Daoy (cell line): ENCODE measurements at places on chromosomes 11 and 22. TPM values are rescaled to one million over a fixed set of nuclear protein-coding genes. Genes with fewer than 3 reads are reported as not detected.

C22orf23 gene
- 3.4 TPM in 1 of 2 replicates, not detected in the other for total RNA-seq

- no peak for DNase-seq
These were observed 1458.6 kb downstream of the BRD1 start for GRCh38 chr22:48368975-48369525.

GRCh38 chr11:17343257-17343656 is 8.3 kb upstream of the NCR3LG1 start:
- DNase-seq, result no peak

CAVIN3 gene
- 173 and 189 TPM in 2 replicates for total RNA-seq

DNA sequence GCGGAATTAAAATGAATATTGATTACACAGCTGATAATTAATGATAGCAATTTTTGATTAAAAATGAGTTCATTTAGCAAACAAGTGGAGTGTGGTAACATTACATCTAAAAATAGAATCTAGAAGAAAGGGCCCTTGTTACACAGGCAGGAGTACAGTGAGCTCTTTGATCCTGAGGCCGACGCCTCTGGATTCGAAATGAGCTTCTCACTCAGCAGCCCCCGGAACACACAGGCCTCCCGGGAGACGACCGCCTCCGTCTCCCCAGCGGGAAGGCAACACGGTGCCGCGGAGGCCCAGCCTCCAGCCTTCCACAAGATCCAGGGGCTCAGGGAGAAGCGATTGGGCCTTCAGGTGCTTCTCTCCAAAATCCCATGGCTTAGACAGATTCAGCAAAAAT is 379.1 kb downstream of the BRD1 start:
- no peak for DNase-seq

GRCh38 chr11:776561-777287 is 563 bp downstream of the GATD1 start:
- DNase-seq, result peak; percentile 45

FAM180B gene
- total RNA-seq, result not detected in 2 replicates

OR4C15 gene
- not detected in 2 replicates for total RNA-seq

SYT9 gene
- total RNA-seq, result 1.8 and 2.0 TPM in 2 replicates

- no peak for DNase-seq
These were observed 35.4 kb downstream of the SLN start for GRCh38 chr11:107676336-107677057.

- no peak for DNase-seq
These were observed 62.0 kb upstream of the PRR5 start for GRCh38 chr22:44639891-44640617.
